T1000 (cell line): ENCODE measurements at places on chromosomes 5 and 9.
A peak's percentile ranks its signal among the peaks of the same experiment; 100 is the strongest.

- DNase-seq = no peak
Observed at GRCh38 chr9:95512709-95513095, 4.1 kb downstream of the PTCH1 start.

DNA sequence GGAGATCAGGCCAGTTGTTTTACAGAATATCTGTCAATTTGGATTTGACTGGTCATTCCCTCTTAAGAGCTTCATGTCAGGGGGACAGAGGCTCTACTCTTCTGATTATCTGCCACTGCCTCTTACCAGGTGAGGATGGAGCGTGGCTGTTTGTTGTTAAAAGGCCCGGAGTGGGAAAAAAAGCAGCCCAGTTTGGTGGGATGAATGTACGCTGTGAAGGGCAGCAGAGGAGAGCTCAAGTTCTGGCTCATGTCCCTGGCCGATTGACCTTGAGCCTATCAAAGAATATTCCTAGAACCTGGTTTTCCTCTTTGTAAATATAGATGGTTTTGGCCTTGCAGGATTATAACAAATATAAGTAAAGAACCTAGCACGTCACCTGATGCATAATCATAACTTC lies 16.3 kb upstream of the SHB start:
- no peak for DNase-seq

GRCh38 chr9:134515026-134515821 lies 126.4 kb upstream of the COL5A1 start:
- no peak for DNase-seq

GRCh38 chr5:7745882-7746610 lies 104.9 kb downstream of the CFAP90 start:
- peak; percentile 19 for DNase-seq

DNA sequence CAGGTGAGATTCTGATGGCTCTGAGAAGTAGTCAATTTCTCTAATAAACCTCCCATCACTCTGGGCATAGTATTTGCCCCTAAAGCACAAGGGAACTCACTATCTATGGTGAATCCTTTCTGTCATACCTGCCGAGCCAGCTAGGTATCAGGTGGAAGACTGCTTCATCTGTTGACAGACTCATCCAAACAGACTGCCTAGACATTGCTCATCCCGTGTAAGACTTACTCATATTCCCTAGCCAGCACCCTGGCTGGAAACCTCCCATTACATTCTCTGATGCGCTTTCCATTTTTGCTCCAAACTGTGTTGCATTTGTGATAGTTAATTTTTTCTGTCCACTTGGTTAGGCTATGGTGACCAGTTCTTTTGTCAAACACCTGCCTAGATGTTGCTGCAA lies 595.9 kb downstream of the DNAH5 start:
- DNase-seq = no peak

GRCh38 chr9:75120686-75121085 lies 32.4 kb downstream of the OSTF1 start:
- DNase-seq = no peak

DNA sequence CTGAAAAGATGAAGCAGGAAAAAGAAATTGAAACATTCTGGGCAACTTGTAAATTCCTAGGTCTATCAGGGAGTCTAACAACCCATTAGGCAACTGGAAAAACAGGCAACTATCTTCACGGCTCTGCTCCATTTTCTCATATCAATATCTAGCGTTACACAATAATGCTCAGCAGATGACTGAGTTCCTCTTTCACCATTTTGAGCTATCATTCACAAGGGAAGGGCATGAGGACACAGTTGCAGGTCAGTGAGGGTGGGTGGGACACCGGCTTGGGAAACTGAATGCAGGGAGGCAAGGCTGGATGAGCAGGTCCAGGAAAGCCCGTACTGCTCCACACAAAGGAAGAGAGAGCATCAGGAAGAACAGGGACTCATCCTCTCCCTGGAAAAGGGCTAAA lies 67.0 kb downstream of the FRMD3 start:
- DNase-seq = no peak

DNA sequence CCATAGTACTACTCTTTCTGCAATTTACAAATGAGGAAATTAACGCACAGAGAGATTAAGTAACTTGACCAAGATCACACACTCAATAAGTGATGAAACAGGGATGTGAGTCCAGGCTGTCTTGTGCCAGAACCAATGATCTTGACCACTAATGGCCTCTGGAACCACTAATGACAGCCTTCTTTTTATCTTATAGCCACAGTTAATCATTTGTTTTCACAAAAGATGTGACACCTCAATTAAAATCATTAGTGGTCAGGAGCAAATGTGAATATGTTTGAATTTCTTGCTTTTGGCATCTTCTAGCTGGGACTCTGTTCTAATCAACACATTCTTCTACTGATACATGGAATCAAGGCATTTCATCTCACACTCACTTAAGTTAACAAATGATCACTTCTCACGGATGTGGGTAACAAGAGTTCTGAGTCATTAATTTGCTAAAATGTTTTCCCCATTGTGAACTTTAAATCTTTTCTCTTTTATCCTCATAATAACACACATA lies 102.7 kb upstream of the CD180 start:
- no peak for DNase-seq

GRCh38 chr5:115313052-115313451 lies 16.6 kb upstream of the CCDC112 start:
- DNase-seq = no peak

DNA sequence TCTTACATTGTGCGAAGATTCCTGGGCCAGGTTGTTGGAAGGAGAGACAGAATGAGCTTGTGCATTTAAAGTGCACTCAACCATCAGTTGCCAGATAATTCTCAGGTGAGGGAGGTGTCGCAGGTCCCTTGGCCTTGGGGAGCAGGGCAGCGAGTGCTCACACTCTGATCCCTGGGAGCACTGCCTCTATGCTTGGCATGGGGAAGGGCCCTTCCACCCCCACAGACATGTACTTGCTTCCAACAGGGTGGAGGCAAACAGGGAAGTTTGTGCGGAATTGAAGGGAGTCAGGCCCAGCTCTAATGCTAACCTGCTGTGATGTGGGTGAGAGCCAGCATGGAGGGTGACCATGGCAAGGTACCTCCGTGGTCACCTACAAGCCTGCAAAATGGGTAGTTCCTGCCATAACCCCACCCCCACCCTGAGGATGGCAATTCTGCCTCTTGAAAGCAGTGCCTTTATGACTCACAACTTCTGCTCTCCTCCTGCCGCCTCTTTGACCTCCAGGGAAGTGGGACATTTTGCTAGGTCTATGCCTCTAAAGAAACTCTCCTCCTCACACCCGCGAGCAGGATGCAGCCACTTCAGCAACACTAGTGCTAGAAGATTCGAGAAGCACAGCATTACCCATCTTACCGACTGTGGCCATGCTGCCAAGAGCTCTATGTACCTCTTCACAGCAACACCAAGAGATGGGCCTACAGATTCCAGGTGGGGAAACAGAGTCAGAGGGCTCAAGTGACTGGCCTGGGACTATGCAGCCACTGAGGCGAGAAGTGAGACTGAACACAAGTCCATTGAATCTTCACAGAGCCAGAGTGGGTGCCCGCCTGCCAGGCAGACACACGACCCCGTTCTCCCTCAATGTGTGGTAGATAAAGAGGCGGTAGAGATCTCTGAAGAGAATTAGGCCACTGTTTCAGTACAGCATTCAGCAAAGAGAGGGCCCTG lies 22.1 kb upstream of the SLC25A51 start:
- no peak for DNase-seq

- DNase-seq = no peak
Observed at GRCh38 chr5:91770400-91770799, 387.3 kb upstream of the ARRDC3 start.

DNA sequence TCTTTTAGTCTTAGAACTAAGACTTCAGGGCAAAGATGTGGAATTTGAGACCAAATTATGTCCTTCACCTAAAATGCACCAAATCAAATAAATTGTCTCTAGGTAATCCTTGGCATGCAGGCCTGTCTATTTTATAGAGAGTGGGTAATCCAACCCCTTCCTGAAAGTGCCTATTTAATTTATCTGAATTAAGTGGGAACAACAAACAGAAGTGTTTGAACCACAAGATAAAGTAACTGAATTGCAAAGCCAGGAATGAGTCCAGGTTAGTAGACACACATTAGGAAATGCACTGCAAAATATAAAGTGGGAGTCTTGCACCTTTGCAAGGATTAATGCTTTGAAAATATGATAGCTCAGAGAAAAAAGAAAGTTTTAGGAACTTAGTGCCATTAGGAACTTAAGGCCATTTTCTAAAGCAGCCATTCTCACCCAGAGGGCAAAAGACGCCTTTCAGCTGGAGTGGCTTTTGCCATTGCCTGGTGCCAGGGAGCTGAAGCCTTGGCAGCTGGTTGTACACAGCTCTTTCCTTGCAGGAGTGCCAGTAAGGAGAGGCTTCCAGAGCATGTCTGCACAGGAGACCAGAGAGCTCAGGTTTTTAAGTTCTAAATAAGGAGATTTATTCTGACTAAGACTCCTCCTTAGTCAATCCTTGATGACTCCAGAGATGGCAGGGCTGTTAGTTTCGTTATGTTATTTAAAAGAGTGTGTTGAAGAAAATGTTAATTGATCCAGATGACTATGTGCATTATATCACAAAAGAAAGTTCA lies 151.7 kb upstream of the ELL2 start:
- no peak for DNase-seq

- no peak for DNase-seq
Observed at GRCh38 chr5:100706776-100707175, 171.6 kb downstream of the FAM174A start.

DNA sequence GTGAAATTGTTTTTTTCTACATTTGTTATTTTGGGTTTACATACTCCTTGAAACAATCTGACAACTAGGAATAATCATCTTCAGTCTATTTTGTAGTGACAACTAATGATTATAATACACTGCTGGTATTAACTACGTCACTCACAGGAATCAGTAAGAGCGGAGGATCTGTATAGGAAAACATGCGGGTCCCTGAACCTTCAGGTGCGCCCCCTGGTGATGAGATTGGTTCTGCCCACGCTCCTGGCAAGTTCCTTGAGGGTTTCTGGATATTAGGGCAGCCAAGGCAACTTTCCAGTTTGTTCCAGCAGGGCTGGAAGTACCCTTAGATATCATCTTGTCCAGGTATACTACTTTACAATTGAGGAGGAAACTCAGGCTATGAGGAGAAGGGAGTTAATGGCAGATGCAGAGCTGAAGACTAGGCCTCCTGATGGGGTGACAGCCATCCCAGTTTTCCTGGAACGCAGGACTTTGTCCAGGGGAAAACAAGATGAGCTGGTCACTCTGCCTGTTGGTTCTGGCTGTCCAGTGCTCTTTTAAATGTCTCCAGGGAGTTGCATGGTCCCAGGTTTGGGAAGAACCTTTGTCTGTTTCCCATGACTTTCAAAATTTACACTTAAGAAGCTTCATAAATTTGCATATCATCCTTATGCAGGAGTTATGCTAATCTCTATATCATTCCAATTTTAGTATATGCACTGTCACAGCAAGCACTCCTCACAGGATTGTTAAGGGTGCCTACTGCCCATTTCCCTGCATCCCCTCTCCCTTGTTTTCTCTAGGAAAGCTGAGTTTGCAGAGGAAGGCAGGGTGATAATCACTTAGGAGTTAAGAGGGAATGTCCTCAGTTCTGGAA lies 14.9 kb upstream of the WNT8A start:
- DNase-seq = peak; percentile 25

- DNase-seq = no peak
Observed at GRCh38 chr5:143147383-143147782, 256.1 kb downstream of the NR3C1 start.

DNA sequence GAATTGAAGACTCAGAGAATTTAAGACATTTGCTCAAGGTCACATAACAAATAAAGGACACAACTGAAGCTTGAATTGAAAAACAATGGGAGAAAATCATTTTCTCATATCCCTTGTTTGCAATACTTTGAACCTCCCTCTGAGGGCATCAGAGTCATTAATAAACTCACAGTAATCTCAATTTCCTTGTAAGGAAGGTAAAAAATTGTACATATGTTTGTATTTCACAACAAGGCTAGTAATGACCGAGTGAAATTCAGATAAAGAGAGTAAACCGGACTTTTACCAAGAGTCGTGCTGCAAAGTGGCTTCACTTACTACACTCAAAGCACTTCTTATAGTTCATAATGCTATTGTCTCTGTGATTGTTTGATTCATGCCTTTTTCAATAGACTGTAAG lies 665.0 kb downstream of the NR2F1-AS1 start:
- no peak for DNase-seq

- no peak for DNase-seq
Observed at GRCh38 chr9:93630806-93631411, 54.5 kb downstream of the PHF2 start.

DNA sequence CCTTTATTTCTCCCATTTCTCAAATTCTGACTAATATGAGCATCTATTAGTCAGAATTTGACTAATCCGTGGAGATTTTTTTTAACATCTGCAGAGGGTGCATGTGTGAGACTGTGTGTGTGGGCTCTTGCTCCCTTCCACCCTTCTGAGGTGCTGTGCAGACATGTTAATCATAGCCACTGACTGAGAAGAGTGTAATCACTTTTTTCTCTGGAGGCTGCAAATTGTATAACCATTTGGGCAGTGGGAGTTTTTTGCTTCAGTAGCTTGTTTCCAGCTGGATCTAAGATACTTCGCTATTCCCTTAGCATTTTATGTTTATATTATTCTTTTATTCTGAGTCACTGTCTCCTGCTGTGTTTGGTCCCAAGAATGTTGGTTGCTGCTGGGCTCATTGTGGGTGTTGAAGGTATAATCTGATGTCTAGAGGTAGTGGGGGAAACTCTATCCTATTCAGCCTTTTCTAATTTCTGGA lies 66.2 kb downstream of the ARHGEF28 start:
- no peak for DNase-seq

GRCh38 chr5:3429962-3430361 lies 165.7 kb upstream of the IRX1 start:
- DNase-seq = no peak

GRCh38 chr5:5195128-5195918 lies 55.2 kb downstream of the ADAMTS16 start:
- DNase-seq = no peak

DNA sequence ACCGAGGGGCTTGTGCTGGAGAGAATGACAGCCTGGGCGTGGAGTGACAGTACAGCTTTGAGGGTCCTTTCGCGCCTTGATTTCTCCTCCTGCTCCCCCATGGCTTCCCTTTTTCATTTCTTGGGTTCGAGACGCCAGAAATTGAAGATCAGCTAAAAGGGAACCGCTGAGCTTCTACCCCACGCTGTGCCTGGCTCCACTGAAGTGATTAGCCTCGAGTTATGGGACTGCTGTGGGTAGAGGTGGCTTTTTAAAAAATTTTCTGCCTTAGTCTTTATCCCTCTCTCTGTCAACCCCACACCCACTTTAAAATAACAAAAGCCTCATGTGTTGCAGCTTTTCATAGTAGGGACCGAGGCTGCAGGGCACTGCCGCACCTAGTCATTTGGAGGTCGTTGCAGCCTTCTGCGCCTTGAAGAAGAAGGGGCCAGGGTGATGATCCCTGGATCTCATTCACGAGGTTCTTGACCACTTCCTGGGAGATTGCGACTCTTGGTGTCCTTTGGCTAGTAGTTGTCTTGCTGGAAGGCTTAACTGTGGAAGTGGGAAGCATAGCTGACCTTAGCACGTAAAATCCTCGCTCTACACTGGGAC lies 603 bp downstream of the PPIP5K2 start:
- no peak for DNase-seq

GRCh38 chr9:84756171-84756570 lies 86.6 kb downstream of the NTRK2 start:
- no peak for DNase-seq
